ENCODE measurements at places on chromosomes 11 and 22.

- DNase-seq: no peak
Measured at GRCh38 chr11:93548679-93549319, 5.6 kb upstream of the SMCO4 start.

- DNase-seq: no peak
Measured at GRCh38 chr11:9914064-9914463, 250.2 kb downstream of the SWAP70 start.

DNA sequence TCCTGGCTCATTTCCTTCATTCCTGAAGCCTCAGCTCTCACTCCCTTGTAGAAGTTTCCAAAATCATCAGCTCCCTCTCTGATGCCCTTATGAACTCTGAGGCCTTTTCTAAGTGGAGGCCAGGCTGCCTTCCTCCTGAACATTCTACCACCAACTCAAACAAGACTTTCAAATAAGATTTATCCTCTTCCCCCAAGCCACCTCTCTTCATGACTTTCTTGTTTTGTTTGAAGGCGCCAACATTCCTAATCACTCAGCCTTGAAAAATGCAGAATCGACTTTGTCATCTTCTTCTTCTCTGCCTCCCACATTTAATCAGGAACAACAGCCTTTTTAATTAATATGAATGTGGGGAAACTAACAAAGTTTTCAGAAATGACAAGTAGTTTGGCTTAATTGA, 927.9 kb downstream of the OPCML start:
- DNase-seq: no peak

DNA sequence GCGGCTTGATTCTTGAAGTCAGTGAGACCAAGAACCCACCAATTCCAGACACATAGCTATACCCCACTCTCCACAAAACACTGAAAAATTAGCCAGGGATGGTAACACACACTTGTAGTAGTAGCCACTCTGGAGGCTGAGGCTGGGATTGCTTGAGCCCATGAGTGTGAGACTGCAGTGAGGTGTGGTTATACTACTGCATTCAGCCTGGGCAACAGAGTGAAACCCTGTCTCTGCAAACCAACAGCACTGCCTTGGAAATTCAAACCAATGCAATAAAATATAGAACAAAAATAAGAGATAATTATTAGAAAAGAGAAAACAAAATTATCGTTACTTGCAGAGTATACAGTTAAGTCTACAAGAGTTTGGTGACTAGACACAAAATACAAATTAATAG, 20.2 kb upstream of the PRDM10 start:
- no peak for DNase-seq

DNA sequence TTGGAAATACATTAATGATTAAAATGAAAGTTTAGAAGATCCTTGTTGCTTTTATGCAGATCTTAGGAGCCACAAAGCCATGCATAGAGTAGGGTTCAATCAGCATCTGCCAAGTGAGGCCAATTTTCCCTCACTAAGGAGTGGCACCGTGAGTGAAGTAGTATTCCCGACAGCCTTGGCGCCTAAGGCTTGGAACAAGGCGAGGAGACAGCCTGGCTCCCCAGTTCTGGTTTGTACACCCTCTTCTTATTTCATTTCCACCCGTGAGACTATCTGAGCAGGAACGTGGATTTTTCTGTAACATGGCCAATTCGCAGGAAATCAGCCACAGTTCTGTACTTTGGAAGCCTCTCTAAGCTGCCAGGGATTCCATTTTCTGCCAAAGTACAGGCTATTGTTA, 22.6 kb downstream of the FADS2 start:
- no peak for DNase-seq

GRCh38 chr22:37428649-37429586, 1.6 kb upstream of the ELFN2 start:
- DNase-seq: peak; percentile 53

DNA sequence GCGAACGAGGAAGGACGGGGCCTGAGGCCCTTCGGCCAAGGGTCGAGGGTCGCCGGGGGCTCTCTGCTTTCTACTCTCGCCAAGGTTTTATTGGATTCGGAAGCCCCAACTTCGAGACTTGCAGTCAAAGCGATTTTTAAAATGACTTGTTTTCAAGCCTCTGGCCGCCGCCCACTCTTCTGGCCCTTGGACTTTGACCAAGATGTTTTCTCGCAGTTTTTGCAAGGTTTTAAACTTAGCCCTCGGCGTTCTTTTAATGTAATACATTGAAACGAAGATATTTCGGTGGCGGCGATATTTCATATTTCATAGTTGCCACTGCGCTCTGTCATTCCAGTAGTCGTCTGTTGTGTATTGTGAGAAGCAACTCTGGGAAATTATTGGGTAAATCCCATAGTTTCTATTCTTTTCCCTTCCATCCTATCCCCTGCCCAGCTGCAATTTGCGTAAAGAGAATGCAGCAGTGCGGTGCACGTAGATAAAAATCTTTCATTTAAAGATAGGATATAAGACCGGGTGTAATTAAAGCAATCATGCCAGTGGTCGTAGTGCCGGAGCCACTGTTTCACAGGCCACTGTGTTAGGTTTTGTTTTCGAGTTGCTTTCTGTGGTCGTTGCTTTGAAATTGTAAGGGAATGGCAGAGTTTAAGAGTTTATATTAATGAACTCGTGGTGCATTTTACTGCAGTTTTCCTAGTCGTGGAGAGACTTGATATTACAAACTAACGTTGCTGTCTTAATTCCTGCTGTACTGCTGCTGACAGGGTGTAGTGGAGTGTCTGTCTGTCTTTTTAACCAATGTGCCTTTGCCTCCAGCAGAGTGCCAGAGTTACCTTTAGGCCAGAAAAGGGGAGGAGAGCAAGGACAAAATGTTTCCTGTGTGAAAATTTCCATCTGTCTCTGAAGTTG, 702 bp downstream of the BIRC2 start:
- DNase-seq: no peak

DNA sequence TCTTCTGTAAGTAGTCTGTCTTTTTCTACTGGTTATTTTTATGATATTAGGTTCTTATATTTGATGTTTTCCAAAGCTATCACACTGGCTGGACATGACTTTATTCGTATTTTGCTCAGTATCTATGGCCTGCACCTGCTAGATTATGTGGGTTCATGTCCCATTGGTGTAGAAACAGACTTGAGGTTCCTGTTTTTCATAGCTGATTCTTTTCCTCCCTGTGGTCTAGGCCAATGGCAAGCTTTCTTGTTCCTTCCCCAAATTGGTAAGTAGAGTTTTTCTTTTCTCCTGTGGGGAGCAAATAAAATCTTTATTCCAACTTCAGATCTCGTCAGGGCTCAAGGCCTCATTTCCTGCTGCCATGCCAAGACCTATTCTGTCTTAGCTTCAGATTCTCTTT, 30.2 kb upstream of the SWAP70 start:
- DNase-seq: no peak

DNA sequence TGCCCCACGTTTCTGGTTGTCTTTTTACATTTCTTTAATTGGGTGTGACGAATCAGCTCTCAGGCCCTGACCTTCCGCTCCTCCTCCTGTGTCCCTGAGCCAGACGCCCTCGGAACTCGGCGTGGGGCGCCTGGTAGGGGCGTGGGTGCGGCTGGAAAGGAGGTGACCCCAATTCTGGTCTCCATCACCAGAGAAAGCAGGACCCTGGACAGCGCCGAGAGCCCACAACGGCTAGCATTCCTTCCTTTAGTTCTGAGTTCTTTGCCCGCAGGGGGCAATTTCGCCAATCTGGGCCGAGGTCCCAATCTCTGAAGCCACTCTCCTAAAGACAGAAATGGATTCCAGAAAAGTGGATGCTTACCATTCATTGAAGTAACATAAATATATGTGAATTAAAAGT, 11.7 kb upstream of the RBMXL2 start:
- DNase-seq: no peak

GRCh38 chr22:44246615-44247326, 66.0 kb downstream of the SHISAL1 start:
- DNase-seq: no peak

DNA sequence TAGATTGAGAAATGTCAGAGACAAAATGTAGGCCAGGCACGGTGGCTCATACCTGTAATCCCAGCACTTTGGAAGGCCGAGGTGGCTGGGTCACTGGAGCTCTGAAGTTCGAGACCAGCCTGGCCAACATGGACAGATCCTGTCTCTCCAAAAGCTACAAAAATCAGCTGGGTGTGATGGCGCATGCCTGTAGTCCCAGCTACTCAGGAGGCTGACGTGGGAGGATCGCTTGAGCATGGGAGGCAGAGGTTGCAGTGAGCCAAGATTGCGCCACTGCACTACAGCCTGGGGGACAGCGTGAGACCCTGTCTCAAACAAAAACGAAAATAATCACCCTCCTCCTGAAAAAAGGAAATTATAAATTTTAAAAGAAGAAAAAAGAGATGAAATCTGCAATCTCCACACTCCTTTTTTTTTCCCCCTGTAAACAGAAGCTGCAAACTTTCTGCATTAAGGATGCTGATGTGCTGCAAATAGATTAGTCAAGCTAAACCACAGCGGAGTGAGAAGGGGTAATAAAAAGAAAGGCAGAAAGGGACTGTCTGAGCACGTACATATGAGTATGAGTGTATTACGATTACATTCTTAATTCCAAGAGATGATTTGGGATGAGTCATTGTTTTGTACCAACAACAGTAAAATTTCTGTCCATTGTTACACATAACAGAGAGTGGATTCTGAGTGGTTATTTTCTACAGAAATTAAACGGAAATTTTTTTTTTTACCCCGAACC, 87.3 kb downstream of the SIK3 start:
- DNase-seq: no peak
